Stimulated activated CD4-positive, alpha-beta T cell treated with anti-CD3 and anti-CD28 coated beads, TNF-alpha, amount 100 ng/mL, for 24 hours (primary cell): ENCODE measurements at places on chromosomes 3 and 15.

GRCh38 chr3:133230195-133230594 lies 169.7 kb upstream of the BFSP2 start:
- DNase-seq: no peak

DNA sequence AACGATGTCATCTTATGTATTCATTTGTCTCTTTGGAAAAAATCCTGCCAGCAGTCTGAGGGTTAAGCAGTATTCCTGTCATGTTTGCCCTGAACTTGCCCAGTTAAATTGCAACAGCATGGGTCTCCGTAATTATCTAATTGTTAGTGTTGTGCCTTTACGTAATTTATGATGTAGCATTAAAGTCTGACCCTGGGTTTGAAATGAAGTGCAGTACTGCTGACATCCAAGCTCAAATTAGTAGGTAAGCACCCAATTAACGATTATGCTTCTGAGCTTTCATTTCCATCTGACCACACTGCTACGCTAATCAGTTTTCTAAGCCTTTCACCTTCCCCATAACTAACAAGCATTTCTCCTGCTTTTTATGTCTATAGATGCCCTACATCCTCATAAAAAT lies 241.8 kb downstream of the ARRDC4 start:
- no peak for DNase-seq

DNA sequence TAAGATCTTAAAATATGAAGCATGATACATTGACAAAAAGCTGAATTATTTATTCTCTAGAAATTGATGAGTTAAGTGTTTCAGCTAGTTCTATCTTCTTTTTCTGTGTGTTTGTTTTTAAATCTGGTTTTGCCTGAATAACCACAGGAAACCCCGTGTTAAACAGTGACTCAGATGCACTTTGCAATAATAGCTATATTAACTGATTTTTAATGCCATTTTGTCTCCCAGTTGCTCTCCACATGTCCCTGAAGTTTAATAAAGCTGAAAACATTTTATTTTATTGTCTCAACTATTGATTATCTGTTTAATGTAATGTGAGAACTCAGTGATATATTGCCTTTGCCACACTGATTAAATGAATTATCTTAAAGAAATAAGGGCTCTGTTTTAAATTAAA lies 42.8 kb upstream of the ROBO1 start:
- no peak for DNase-seq

DNA sequence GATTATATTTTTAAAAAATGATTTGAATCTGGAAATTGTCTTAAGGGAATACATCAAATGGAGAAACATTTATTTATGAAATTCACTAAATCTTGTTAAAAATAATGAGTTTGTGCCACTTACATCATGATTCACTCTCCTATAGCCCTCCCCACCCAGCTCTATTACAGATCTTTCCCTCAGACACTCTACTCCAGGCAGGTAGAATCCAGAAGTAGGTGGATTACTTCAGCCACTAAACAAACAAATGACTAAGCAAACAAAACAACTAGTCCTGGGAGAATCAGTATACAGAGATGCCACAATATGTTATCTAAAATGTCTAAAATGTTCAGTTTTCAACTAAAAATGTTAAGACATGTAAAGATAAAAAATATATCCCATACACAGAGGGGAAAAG lies 608.1 kb upstream of the UBE2E2 start:
- DNase-seq: no peak

GRCh38 chr3:11228041-11228440 lies 44.2 kb upstream of the ATG7 start:
- DNase-seq: no peak

DNA sequence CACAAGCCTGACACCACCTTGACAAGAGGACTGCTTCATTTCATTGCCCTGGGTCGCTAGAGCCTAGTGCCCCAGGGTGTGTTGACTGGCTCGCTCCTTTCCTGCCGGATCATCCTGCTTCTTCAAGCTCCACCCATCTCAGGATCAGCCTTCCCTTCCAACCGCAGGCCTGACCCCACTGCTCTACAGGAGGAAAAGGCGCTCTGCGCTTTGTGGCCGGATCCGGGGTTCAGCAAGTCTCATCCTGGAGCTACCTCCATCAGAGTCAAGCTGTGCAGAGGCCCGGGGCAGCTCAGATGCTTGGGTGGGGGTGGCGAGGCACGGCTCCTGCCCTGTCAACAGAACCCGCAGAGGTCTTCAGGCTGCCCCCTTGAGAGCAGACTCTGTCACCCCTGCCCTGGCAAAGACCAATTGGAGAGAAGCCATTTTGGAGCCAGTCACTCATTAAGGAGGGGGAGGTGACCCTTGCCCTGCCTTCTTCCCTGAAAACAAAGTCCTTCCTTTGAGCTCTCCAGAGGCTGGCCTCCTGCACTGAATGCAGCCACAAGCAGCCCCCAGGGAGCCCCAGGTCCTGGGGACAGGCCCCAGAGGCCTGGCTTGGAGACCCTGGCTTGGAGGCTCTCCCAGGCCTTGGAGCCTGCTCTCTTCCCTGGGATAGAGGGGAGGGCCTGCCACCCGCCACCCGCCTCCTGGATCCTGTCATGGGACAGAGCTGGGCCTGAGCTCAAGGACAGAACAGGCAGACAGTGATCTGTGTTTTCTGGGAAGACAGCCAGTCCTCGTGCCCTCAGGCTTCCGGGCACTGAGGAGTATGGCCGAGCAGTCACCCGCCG lies 80.3 kb downstream of the CPN2 start:
- no peak for DNase-seq
